ENCODE measurements at places on chromosomes 11 and 22.

GRCh38 chr22:44366372-44367300 is 53.9 kb upstream of the SHISAL1 start:
- no peak for DNase-seq

DNA sequence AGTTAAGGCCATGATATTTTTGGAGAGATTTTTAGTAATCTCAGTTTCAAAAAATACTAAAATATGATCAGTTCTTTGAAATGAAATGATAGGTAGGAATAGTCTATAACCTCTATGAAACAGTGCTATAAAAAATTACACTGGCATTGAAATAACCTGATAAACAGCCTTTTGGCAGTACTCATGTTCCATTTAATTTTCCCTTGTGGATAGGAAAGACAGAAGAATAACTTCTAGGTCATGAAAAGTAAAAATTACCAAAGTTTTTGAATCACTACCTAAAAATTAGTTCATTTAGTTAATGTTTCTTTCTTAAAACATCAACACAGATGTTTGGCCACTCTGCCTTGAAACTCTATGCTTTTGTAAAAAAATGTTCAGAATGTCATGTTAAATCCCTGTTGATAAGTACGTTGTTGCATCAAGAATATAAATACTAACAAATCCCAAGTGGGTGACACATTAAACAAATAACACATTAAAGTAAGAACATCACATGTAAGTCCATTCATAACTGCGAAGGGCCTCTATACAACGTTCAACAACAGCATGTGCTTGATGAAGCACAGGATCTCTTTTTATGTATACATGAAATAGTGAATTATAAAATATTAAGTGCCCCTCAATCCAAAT is 290.2 kb downstream of the SWAP70 start:
- DNase-seq, result no peak

GRCh38 chr11:17066691-17067090 is 10.8 kb downstream of the RPS13 start:
- no peak for DNase-seq

GRCh38 chr11:129973068-129973467 is 29.6 kb downstream of the PRDM10 start:
- no peak for DNase-seq

- DNase-seq, result no peak
Measured at GRCh38 chr11:92907671-92908070, 61.8 kb upstream of the MTNR1B start.

DNA sequence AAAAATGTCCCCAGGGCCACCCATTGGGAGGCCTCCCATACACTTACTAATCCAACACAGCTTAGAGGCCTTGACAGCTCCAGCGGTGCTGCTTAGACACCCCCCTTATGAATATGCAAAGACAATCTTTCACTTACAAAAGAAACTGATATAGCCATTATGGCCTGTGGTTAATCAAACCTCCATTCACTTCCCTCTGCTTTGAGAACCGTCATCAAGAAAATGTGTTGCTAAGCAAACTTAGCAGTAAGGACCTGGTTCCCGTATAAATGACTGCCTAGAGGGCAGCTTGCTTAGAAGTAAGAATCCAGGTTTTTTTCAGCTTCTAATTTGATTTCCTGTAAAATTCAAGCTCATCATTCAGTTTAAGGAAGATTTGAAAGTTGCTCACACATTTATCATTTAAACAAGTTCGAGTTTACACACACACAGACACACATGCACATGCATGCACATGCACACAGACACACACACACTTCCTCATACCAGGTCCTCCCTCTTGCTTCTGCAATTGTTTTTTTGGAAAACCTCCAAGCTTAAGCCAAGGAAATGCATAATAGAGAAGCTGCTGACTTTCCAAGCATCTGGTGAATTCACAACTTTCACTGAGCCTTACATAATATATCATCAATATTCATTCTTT is 137.7 kb upstream of the BLID start:
- DNase-seq, result no peak

Measured in COLO829 (cell line).